CD4-positive, alpha-beta T cell treated with Interleukin-15 for 4 hours (primary cell): ENCODE measurements at places on chromosomes 11 and 22.
A peak's percentile ranks its signal among the peaks of the same experiment; 100 is the strongest.

DNA sequence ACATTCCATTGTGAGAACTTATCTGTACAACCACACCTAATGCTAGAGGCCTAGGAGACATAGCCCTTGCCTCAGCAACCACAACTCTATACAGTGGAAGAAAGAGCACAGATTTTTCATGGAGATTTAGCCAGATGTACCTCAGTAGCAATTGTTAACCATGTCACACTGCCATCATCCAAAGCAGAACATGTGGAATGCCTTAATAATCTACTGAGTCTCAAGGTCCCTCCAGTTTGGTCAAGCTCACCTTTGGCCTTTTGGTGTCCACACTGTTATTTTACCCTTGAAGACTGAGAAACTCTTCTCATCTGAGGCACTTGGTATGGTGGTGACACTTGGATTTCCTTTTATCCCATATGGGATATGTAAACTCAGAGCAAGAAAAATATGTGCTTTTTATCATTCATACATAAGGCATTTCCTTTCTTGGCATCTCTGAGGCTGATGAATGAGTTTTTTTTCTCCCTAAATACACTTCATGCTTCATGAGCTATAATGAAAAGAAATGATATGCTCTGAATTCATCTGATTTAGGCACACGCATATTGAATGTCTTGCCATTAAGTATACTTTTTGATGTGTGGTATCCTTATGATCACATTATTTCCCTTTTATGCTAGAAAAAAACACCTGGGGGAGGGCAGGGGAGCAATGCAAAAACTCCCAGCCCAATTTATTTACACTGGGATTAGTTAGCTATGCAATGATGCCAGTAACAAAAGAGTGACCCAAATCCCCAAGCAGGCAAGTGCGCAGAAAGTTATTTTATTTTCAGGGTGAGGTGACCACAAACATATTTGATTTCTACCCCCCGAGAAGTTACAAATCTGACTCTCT, 63.3 kb upstream of the ME3 start:
- no peak for DNase-seq

DNA sequence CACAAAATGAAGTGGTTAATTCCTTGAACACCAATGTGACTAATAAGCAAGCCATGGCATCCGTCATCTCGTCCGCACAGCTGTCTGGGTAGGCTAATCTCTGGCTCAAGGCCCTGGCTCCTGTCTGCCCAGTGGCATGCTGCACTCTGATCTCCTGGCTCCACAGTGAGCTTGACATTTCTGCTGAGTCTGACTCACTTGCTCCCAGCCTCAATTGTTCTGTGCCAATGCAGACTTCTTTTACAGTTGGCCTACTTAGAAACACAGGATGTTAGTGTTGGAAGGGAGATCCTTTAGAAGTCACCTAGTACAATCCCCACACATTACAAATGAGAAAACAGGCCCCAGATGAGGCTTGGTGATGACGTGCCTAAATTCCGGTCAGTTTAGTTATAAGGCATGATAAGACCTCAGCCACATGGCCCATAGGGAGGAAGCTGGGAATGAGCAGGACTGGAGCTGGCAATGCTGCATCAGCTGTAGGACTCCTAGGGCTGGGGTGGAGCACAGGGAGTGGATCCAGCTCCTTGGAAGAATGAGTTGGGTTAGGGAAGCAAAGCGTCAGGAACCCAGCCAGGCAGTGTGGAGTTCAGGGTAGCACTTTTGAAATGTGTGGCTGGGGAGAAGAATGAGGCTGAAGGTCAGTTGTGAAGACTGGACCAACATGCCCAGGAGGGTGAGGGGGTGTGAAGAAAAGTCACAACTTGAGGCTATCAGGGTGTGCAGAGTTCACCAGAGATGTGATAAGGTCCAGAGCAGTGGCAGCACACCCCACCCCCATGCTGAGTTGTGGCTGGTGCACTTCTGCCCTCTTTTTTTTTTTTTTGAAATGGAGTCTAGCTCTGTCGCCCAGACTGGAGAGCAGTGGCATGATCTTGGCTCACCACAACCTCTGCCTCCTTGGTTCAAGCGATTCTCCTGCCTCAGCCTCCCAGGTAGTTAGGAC, 70.2 kb upstream of the EED start:
- DNase-seq, result no peak

- no peak for DNase-seq
Observed at GRCh38 chr11:48103621-48104567, 112.7 kb upstream of the OR4B1 start.

DNA sequence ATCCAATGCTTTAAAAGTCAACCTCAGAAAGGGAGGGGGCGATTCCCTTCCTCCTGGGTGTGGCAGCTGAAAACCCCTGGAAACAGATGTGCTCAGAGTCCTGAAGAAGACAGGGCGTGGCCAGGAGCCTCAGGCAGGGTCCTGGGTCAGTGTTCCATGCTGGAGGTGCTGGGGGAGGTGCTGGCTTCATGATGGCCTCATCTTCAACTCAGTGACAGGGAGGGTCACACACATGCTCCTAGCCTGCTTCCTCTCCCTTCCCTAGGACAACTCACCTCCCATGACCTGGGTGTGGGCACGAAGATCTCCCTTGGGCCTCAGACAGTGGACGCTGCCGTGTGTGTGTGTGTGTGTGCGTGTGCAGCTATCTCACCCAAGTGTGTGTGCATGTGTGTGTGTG, 245.6 kb upstream of the B3GAT1 start:
- DNase-seq, result no peak

GRCh38 chr11:6357222-6357621, 33.1 kb upstream of the SMPD1 start:
- DNase-seq, result no peak

- DNase-seq, result peak; percentile 68
Observed at GRCh38 chr22:37561212-37562048, 1.1 kb downstream of the CDC42EP1 start.

GRCh38 chr11:13376402-13376801, 86.6 kb downstream of the BTBD10 start:
- DNase-seq, result no peak

DNA sequence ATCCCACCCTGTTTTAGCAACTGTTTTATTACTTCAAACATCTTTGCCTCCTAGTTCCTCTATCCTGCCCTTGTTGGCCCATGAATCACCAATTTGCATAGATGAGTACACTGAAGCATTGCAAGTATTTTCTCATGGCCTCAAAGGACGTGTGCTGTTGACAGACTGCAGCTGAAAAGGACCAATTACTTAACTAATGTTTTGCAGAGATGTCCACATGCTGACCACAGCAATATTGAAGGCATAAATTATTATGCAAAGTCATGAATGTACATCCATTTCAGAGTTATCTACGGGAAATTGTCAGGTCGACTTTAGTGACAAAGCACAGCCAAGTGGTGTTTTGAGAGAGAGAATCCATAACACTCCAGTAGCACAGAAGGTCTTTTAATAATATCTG, 64.8 kb downstream of the CADM1 start:
- DNase-seq, result no peak

DNA sequence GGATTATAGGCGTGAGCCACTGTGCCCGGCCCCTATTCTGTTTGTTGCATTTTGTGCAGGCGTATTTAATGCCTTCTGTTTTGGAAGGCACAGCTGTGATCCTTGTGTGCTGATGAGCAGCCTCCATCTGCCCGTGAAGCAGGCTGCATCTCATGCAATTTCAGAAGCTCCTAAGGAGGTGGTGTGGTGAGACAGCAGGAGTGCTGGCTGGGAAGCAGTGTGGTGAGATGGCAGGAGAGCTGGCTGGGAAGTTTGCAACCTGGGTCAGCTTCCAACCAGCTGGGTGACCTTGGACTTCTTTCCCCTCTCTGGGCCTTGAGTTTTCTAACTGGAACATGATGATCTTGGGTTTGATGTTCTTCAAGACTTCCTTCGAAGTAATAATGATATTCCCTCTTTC, 525.1 kb downstream of the TBC1D22A start:
- DNase-seq, result no peak

- no peak for DNase-seq
Observed at GRCh38 chr22:50208430-50208938, 7.7 kb downstream of the SELENOO start.

DNA sequence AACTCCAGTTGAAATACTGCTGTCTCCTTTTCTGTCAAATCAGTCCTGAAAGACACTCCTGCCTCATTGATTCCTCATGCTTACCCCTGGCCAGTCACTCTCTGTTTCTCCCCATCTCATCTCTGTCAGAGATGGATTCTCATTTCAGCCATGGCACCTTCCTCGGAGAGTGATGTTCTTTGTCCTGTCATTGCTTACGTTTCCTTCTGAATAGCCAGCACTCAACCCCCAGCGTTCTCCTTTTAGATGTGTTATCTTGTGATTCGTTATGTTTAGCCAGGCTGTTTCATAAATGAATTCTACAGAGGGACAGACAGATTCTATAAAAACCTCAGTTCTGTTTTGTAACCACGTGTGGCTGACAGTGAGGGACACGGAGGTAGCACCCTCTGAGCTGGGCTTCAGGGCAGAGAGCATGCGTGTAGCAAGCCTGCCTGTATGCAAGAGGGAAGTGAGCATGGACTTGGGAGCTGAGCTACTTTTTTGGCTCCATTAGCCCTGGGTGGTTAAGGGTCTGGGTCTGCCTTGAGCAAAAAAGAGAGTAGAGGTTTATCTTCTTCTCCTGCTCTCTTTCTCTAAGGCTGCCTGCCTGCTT, 354.6 kb downstream of the DDX10 start:
- DNase-seq, result no peak

DNA sequence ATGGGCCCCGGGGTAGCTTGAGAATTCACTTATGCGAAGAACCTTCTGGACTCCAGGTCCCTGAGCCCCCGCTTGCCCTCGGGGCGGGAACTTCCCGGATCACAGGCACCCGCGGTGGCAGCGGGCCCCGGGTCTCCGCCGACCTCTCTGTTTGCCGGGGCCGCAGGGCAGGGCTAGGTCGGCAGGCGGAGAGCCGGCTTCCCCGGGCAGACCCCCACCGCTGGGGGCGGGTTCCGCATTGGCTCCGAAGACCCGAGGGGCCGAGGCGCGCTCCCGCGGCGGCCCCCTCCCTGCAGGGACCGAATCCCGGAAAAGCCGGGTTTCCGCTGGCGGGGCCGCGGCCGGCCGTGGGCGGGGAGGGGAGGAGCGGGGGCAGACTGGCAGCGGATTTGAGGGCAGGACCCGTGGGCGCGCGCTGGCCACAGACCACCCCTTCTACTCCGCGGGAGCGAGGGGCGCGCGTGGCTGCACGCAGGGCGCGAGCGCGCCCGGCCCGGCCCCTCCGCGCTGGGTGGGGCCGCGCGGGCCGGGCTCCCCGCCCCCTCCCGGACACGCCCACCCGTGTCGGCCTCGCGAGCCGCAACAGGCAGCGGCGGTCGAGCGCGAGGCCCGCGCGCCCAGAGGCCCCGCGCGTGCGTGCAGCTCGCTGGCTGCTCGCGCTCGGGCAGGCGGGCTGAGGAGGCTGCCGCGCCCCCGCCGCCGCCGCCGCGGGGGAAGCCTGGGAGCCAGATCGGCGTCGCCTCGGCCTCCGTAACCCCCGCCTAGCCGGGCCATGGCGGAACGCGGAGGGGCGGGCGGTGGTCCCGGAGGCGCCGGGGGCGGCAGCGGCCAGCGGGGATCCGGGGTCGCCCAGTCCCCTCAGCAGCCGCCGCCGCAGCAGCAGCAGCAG, at the start of gene PACS1:
Gene PACS1 (plus strand): TSS at position 558 of the 889 bp plus-strand sequence. CDS start 215 bp downstream, at position 773.
- peak; percentile 79 for DNase-seq

GRCh38 chr11:34644669-34645406, 23.9 kb downstream of the EHF start:
- DNase-seq, result no peak

GRCh38 chr22:50525858-50526107, 385 bp upstream of the SCO2 start:
- no peak for DNase-seq
